Cardiac septum (tissue), 1 donor: ENCODE measurements at places on chromosomes 4 and X. TPM values are rescaled to one million over a fixed set of nuclear protein-coding genes. Genes with fewer than 3 reads are reported as not detected.

DNA sequence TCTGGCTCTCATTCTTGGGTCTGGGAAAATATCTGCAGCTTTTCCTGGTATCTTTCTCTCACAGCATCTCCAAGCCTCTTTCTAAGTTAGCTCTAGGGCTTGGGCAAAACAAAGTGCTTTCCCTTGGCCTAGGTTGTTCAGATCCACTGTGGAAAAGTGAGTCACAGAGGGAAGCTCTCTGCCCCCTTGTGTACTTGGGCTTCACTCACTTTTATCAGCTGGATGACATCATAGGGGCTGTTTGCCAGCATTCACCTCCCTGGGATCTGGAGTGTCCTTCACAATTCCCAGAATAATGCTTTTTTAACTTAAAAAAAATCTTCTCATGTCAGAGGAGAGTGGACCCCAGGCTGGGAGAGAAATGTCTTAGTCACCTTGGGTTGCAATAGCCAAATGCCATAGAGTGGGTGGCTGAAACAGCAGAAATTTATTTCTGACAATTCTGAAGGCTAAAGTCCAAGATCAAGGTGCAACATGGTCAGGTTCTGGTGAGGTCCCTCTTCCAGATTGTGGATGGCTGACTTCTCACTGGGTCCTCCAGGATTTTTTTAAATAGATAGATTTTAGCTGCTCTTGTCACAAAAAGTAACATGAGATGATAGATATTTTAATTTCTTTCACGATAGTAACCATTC lies 247.8 kb downstream of the SH2D1A start:
- no peak for DNase-seq

The ZFP92 gene
- total RNA-seq, result 0.40 TPM

DNA sequence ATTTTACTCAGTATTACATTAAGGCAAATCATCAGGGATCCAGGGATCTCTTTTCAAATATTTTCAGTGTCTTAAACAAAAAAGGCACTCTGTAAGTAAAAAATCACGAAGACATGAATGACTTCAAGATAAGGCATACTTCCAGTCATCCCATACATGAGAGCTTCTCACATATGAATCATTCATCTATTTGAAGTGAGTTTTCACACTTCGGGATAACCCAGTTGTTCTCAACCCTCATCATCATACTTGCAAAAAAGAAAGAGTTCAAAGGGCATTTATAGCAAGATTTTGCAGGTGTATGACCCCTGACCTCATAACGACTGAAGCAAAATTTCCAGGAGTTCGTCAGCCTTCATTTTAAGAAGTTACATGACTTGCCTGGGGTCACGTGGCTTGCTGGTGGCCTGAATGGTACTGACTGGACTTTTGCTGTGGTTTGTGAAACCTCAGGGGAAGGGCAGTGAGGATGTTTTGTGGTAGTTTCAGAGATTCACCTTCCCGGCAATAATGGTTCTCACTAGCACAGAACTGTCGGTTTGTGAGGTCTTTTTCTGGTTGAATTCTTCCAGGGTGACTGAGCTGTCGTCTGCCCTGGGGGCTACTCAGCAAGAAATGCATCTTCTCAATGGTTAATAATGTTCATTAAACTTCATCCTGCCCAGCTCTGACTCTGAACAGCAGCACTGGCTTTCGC lies 115.8 kb upstream of the SHISA3 start:
- no peak for DNase-seq

- DNase-seq, result peak; percentile 84
These were observed 609 bp upstream of the SLC25A6 start for GRCh38 chrX:1392376-1393068.

DNA sequence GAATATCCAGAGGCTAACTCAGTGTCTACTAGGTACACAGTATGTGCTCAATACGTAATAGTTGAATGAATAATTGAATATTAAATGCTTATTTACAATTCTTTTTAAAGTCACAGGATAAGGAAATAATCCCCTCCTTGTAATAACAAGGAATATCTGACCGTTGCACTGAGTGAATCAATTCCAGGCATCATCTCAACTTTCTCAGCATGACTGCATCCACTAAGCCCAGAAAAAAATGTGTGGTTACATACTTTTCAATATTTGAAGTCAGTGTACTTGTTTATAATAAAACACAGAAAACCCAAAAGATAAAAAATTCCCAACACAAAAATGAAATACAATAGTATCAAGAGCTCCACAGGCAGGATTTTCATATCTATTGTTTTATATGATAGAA lies 105.4 kb downstream of the TMEM144 start:
- DNase-seq, result no peak
